AG10803 (cell line): ENCODE measurements at places on chromosomes 6 and 20.
A peak's percentile ranks its signal among the peaks of the same experiment; 100 is the strongest.

GRCh38 chr6:40543776-40544175 lies 43.4 kb downstream of the LRFN2 start:
- no peak for DNase-seq

- peak; percentile 84 for DNase-seq
Measured at GRCh38 chr6:56343295-56343694, 95.9 kb upstream of the COL21A1 start.

GRCh38 chr20:10369723-10370090 lies 64.3 kb downstream of the MKKS start:
- no peak for DNase-seq

- DNase-seq: peak; percentile 65
Measured at GRCh38 chr6:79868098-79868722, 79.1 kb downstream of the ELOVL4 start.

DNA sequence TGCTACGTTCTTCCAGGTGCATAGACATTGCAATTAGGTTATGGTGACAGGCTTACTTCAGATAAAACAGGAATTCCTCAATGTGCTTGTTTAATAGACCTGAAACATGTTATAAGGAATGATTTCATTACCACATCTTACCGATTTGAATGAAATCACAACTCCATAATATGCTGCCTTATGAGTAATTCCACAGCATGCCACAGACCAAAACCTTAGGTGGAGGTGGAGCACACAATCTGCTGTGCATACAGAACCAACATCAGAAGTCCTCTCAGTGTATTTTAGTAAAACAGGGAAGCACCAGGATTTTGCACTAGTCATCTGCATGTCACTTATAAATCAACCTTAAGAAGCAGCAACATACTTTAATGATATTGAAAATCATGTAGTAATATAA lies 148.9 kb upstream of the TSHZ2 start:
- DNase-seq: no peak

DNA sequence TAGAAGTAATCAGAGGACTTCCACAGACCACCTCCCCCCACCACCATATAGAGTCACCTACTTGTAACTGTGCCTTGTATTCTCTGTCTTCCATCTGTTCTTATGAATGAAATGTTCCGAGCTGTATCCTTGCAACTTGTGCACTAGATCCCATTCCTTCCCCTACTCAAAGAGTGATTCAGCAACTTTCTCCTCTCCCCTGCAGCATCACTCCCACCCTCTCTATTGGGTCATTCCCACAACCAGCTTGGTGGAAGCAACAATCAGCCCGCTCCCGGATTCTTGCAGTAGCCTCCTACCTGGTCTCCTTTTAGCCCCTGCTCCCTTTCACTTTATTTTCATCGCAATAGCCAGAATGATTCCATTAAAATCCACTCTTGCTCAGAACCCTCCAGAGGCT lies 34.9 kb upstream of the REV3L start:
- no peak for DNase-seq

- DNase-seq: no peak
Measured at GRCh38 chr20:15708984-15709598, 864.2 kb downstream of the KIF16B start.

DNA sequence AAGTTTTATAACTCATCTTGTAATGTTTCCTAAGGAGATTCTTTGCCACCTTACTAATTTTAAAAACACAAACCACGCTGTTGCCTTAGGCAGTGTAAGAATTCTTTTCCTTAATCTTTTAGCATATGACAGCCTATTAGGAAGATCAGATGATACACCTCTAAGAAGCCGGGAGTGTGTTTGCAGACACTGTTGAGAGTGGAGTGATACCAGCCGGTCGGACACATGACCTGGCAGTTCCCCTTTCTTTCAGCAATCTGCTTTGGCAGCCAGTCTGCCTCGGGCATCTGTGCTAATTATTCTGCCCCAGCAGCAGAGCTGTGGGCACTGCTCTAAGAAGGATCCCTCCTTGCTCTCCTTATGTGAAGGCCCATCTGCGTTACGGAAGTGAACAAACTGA lies 50.9 kb downstream of the PLCB4 start:
- DNase-seq: no peak

DNA sequence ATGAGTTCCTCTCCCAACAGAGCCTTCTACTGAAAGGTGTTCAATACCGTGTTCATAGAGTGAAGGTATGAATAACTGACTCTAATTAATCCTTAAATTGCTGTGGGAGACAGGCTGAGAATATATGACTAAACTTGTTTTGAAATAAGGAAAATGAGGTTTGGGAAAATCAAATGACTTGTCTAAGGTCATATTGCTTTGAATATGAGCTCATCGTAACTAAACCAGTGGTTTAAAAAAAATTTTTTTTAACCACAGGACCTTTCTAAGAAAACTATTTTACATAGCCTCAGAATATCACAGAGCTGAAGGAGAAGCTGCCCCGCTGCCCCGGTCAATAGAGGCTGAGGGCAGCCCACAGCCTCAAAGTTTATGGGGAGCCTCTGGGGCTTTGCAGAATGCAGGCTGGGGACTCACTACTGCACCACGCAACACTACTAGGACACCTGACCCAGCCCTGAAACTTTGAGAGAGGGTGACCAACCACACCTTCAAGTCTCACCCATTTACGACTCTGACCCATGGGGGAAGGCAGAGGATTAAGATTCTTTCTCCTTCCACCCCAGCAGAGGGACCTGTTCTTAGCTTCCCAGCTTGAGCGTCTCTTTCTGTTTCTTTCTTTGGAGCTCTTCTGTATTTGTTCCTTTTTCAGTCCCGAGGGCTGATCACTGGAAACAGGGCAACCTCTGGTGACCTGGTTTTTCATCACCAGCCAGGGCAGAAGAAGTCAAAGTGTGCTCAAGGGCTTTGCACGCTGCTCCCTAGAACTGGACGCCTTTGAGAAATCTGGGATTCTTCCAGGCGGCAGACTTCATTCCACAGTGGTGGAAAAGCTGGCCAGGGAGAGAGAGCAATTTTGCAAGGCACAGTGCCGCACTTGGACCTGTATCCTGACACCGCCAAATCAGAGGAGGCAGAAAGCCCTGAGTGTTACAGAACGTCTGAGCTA lies 220.2 kb downstream of the ATXN1 start:
- DNase-seq: peak; percentile 45

- DNase-seq: no peak
Measured at GRCh38 chr6:10154251-10154650, 260.6 kb downstream of the TFAP2A start.

GRCh38 chr6:6596529-6597328 lies 8.2 kb downstream of the LY86 start:
- no peak for DNase-seq

- DNase-seq: no peak
Measured at GRCh38 chr6:105760746-105761145, 325.4 kb upstream of the PRDM1 start.

GRCh38 chr6:78324213-78324612 lies 543.1 kb upstream of the IRAK1BP1 start:
- DNase-seq: no peak

- DNase-seq: peak; percentile 81
Measured at GRCh38 chr6:121951918-121952379, 447.5 kb upstream of the HSF2 start.

GRCh38 chr6:5846335-5846734 lies 160.4 kb downstream of the NRN1 start:
- no peak for DNase-seq

- no peak for DNase-seq
Measured at GRCh38 chr6:149681209-149681608, 32.7 kb upstream of the KATNA1 start.

- DNase-seq: no peak
Measured at GRCh38 chr6:109221543-109222195, 126.4 kb downstream of the CEP57L1 start.

DNA sequence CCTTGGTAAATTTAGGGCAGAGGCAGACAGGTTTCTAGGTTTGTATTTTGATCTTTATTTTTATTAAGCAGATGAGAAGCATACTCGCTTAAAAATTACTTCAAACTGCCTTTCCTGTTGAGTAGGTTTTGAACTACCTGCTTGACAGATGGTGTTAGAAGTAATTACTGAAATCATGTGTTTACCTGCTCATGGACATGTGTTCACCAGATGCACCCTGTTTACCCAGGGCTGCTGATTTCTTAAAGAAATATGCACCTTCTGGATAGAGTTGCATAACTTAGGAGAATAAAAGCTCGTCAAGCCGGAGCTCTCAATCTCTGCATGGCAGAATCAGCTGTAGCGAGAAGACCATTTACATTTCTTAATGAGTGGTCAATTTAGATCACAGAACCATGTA lies 165.1 kb downstream of the CDKAL1 start:
- no peak for DNase-seq

GRCh38 chr6:21163110-21163837 lies 430.3 kb upstream of the SOX4 start:
- peak; percentile 59 for DNase-seq

DNA sequence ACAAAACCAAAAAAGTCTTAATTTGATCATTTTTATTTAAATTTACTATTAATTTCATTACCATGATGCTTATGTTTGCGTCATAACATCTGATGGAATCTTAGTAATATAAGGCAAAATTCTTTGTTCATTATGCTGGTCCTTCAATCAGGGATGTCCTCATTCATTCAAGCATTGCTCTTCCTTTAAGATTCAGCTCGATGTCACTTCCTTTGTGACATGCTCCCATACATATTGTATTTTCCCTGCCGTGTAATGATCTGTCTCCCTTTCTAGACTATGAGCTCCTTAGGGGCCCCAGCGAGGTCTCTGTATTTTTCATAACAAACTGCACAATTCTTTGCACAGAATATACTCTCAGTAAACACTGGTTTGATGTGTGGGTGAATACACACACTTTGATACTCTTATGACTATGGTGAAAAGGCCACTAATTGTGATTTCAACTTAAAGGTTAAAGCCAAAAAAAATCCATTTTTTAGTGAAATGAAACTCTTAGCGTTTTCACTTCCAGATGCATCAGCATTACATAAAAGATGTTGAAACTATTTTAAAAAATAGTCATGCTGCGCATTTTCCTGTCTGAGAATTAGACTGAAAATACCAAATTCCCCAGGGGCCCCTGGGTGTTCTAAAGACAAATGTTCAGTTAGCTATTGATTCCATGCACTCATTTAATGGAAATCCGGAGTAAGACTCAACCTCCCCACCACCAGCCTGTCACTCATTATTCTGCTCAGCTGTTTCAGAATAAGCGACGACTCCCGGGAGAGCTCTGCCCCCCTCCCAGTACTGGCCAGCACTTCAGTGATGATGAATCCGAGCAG lies 169.7 kb downstream of the ATXN1 start:
- peak; percentile 31 for DNase-seq

GRCh38 chr20:23129266-23129665 lies 43.1 kb upstream of the CD93 start:
- no peak for DNase-seq

DNA sequence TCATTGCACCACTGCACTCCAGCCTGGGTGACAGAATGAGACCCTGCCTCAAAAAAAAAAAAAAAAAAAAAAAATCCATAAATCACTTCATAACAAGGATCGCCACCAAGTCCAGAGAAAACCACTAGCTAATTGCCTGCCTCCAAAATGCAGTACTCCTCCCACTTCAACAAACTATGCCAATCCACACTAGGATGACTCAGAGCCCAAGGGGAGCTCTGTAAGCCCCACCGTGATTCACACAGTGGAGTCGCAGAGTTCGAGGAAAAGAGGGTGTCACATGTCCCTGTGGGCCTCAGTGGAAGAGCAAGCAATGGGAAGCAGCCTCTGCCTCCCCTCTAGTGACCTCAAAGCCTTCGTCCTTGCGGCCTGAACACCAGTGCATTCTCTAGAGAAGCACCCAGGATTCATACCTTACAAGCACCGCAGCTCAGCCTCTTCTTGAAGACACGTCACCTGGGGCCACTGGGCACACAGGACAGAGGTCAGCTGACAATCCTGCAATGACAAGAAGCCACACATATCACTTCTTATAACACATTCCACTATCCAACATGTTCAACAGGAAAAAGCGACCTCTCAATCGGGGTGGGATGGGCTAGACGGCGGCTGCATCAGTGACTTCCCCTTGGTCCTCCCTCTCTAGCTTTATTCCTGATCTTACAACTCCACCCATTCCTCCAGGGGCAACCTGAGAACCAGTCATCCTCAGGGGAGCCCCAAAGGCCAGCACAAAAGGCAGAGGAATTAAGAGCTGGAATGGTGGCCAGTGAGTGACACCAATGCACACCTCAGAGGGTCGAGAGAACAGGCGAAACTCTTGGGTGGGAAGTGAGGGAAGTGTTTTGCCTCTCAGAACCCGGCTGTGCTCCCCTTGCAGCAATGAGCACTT lies 8.9 kb downstream of the SNHG17 start:
- DNase-seq: peak; percentile 92

GRCh38 chr6:43812850-43813578 lies 43.0 kb downstream of the VEGFA start:
- no peak for DNase-seq

- peak; percentile 24 for DNase-seq
Measured at GRCh38 chr6:53361549-53362031, 12.8 kb upstream of the ELOVL5 start.

- DNase-seq: peak; percentile 41
Measured at GRCh38 chr20:3716195-3716834, 3.9 kb upstream of the SIGLEC1 start.

GRCh38 chr20:46213946-46214823 lies 94.1 kb downstream of the CDH22 start:
- DNase-seq: no peak

DNA sequence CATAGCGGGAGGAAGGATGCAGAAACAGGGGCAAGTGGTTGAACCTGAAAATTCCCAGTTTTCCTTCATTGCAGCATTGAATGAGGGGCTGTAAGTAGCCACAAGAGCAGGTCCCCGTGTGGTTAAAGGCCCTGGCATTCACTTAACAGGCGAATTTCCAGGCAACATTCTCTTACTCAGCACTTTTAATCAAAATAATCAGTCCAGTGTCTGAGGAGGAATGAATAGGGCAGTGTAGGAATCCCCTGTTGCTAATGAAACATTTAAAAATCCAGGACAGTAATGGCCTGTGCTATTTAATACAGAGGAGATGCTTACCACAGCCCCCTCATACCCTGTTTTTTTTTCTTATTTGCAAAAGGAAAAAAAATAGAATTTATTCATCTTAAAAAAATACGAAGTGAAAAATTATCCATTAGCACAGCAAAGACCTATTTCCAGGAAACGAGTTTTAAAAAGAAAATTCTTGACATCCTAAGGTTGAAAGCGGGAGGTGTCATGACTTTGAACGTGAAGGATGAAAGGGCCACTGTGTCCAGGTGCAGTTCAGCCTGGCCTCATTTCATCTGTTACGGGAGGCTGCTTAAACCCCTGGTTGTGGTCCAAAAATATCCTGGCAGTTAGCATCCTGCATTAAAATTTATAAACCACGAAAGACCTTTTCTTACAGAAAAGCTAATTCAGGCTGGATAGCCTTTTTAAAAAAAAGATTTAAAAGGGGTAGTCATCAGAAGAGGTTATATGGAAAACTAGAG lies 20.2 kb downstream of the MYLK4 start:
- no peak for DNase-seq
